ENCODE measurements at places on chromosomes 1 and 21.

DNA sequence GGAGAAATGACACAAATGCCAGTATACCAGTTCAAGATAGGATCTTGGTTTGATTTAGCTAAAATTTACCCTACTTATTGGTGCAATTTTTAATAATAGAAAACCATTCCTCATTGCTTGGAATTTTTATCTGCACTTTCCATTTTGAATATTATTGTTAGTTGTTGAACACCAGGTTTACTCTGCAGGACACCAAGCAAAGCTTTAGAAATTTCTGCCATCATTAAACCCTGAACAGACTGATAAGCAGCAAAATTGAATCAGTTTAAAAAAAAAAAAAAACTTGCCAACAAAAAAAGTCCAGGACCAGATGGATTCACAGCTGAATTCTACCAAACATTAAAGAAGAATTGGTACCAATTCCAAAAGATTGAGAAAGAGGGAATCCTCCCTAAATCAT, 71.5 kb downstream of the POU2F1 start:
- no peak for DNase-seq

- DNase-seq, result no peak
These were observed 163.2 kb upstream of the CAMK1G start for GRCh38 chr1:209420276-209420675.

DNA sequence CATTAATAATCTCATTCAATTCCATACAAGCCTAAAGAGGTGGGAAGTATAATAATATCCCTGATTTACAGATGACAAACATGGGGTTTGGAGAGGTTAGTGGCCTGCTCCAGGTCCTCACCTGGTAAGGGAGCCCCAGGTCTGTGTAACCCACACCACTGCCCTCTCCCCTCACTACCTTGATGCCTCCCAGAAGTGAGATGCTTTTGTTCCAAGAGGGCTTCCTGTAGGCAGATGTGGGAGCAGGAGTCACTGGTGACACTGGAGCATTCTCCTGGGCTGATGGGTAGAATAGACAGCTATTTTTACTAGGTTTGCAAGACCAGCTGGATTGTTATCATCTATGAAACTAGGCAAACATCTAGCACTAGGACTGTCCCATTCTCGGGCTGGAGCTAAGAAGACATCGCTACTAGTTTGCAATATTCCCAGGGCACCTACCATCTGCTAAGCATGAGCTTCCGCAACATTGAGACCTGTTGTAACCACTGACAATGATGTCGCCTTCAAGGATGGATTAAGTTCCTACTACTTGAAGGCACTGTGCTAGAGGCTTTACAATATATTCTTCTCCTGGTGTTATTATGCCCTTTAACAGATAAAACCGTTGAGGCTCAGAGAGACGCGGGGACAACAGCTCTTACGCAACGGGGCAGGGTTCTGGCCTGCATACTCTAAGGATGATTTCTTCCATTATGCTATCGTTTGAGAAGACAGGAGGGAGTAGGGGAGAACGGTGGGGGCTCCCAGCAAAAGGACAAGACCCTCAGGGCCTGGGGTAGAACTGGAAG, 35.0 kb downstream of the BATF3 start:
- DNase-seq, result no peak

GRCh38 chr1:86062453-86062852, 94.1 kb downstream of the COL24A1 start:
- DNase-seq, result peak; percentile 15

DNA sequence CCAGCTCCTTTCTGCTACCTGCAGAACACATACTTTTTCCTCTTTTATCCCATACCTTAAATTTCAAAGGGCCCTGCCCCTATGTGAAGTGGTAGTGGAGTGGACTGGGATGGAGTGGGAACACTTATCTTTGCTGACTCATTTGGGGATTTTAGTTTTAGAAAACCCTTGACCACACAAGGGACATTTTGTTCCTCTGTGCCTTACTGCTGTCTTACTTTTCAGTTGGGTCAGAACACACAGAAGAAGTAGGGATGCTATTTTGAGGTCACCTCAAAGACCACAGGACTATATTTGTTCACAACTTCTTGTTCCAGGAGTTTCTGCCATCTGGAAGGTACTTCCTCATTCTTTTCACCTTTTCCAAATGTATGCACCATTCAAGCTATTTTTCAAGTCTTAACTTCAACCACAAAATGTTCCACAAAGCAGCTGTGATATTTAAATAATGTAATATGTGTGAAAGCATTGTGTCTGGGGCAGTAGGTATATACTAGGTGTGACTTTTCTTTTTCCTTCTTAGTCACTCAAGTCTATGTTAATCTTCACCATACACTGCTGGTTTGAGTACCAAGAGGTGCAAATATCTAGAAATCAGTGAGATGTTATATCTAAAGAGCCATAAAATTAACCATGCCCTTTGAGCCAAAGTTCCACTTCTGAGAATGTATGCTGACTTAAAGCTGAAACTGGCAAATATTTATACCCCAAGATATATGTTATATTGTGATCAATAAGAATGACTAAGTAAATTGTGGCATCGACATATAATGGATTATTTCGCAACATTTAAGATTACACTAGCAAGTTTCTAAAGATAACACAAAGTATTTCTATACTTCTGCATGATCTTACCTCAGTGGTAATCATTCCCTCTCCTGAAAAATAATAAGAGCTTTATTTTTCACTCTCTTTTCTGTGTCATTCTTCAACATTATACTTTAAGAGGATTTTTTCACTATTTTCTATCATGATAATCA, 308.5 kb downstream of the MRPL39 start:
- DNase-seq, result peak; percentile 10

Measured in astrocyte of the spinal cord (primary cell).